Activated CD4-positive, alpha-beta memory T cell treated with anti-CD3 and anti-CD28 coated beads for 36 hours (primary cell): ENCODE measurements at places on chromosomes 2 and 18. TPM values are rescaled to one million over a fixed set of nuclear protein-coding genes. Genes with fewer than 3 reads are reported as not detected.
A peak's percentile ranks its signal among the peaks of the same experiment; 100 is the strongest.

DNA sequence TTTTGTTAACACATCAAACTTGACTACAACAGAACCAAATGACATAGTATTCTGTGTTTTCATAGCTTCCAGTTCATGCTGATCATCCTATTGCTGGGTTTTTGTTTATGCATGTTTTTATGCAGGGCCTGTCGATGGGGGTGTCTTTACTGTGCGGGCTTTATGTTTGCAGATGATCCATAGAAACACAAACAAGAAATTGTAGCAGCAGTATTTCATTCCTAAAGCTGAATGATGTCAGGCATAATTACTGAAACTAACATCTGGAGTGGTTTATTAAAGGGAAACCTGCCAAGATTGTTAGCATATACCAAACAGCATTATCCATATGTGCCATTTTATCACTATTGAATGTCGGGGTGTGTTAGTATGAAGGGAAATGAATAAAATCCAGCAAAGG, 129.7 kb downstream of the PTPRM start:
- H3K27me3 ChIP-seq, result no peaks in the 10 kb centered on the region
- DNase-seq, result no peak
- H3K36me3 ChIP-seq, result no peaks in the 10 kb centered on the region

Gene GPR45
- total RNA-seq, result not detected

Gene NEU2
- total RNA-seq, result not detected

- no peak overlapping the region for H3K27ac ChIP-seq
- no peaks in the 10 kb centered on the region for H3K36me3 ChIP-seq
- no peak overlapping the region for H3K4me3 ChIP-seq
- DNase-seq, result no peak
- H3K4me1 ChIP-seq, result no peaks in the 10 kb centered on the region
Measured at GRCh38 chr2:205496772-205497171, 185.5 kb upstream of the NRP2 start.

Gene IL18R1
- 25.5 TPM for total RNA-seq

DNA sequence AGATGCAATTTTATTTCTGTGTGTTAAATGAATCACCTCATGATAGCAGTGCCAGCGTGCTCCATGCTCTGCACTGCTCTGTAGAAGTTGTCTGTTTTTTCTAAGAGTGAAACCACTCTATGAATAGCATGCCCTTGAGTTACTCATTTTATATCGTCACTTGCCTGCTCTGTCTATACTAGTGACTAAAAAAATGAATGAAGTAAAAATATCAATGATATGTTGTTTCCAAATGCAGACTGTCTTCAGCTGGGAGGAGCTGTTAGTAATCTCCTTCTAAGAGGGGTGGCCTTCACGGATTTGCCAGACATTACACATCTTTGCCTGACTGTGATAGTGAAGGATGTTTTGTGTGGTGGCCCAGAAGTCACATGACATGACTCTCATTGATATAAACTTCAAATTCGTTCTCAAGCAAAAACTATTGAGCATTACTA, 852.1 kb downstream of the CNTNAP5 start:
- H3K4me1 ChIP-seq, result no peaks in the 10 kb centered on the region
- no peaks in the 10 kb centered on the region for H3K36me3 ChIP-seq
- no peak overlapping the region for H3K27ac ChIP-seq
- no peaks in the 10 kb centered on the region for H3K27me3 ChIP-seq

DNA sequence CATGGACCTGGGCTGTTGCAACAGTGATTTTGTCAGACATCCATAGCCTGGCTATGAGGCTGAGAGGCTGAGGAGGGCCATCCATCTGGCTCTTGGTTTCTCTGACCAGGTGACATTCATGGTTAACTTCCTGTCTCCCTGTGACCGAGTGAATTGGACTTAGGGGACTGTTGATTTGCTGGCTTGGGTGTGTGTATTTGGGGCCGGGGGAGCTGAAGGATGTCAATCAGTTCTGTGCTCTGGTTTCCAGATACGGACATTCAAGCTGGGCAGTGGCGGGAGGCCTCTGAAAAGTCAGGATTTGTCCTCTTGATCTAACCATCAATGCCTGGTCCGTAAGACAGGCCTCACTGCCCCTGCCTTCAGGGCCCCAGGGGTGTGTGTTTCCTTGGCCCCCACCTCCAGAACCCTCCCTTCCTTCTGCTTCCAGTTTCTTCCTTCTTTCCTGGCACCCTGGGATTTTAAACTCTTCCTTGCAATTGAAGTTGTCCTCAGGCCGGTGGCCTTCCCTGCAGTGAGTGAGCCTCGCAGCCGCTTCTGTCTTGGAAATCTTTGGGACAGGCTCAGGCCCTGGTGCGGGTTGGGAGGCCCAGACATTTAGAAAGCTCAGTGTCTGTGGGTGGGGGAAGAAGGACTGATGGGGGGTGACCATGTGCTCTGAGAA, 54.7 kb upstream of the HAAO start:
- no peak overlapping the region for H3K4me3 ChIP-seq
- H3K27me3 ChIP-seq, result no peaks in the 10 kb centered on the region
- no peak for DNase-seq
- H3K27ac ChIP-seq, result no peak overlapping the region
- H3K4me1 ChIP-seq, result no peaks in the 10 kb centered on the region

Gene HTRA2
- 72.3 TPM for total RNA-seq

- no peak overlapping the region for H3K27ac ChIP-seq
- H3K4me3 ChIP-seq, result no peak overlapping the region
- no peak for DNase-seq
- no peaks in the 10 kb centered on the region for H3K4me1 ChIP-seq
- peaks cover 16% of the 10 kb centered on the region for H3K27me3 ChIP-seq
Measured at GRCh38 chr2:16613539-16614011, 52.1 kb downstream of the CYRIA start.

Gene SLC9A2
- not detected for total RNA-seq

Gene CSRNP3
- not detected for total RNA-seq

DNA sequence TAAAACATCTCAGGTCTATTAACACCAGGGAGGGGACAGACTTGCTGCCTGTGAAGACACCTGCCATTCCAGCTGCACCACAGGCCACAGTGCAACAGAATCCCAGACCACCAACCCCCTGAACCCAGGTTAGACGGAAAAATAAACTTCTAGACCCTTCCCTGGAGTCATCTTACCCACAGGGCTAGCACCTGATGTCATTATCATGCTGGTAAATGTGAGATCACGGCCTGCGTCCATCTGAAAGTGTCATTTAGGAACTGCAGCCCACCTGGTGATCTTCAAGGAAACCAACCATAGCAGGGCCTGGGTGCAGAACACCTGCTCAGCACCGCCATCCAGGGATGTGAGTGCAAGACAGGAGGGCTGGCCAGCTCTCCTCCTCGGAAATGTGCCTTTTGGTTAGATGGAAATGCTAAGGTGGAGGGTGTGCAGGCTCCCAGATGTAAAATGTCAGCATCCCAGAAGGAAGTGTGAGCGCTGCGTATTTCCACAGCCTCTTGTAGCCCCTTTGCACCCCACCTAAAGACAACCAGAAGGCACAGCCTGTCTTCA, 80.8 kb downstream of the PTGR3 start:
- H3K36me3 ChIP-seq, result no peaks in the 10 kb centered on the region
- H3K27ac ChIP-seq, result no peak overlapping the region
- H3K4me1 ChIP-seq, result peaks cover 4% of the 10 kb centered on the region
- no peak overlapping the region for H3K4me3 ChIP-seq
- no peak for DNase-seq
- H3K27me3 ChIP-seq, result peaks cover 3% of the 10 kb centered on the region

Gene ANKRD30BL
- not detected for total RNA-seq

- peaks cover 28% of the 10 kb centered on the region for H3K4me1 ChIP-seq
- DNase-seq, result no peak
- H3K36me3 ChIP-seq, result peaks cover 14% of the 10 kb centered on the region
- no peak overlapping the region for H3K4me3 ChIP-seq
- no peaks in the 10 kb centered on the region for H3K27me3 ChIP-seq
Measured at GRCh38 chr2:134269230-134269629, 15.4 kb downstream of the MGAT5 start.

DNA sequence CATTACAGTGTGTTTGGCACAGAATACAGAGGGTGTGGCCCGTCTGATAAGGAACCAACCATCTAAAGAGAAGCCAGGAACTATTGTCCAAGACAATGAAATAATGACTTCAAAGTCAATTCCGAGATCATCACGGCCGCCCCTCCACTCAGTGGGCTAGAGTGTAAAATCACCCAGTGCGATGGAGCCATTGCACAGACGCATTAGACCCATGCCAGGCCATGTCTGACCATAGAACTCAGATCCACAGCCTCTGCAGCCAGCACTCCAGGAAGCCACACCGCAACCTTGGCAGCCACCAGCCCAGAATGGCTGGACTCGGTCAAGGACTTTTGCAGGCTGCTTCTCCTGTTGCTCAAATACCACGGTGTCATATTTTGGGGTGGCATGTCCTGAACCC, 835.7 kb downstream of the DCDC2C start:
- H3K36me3 ChIP-seq, result no peaks in the 10 kb centered on the region
- H3K4me1 ChIP-seq, result no peaks in the 10 kb centered on the region
- H3K27me3 ChIP-seq, result no peaks in the 10 kb centered on the region
- no peak overlapping the region for H3K27ac ChIP-seq
- no peak overlapping the region for H3K4me3 ChIP-seq

Gene SERPINB10
- total RNA-seq, result not detected

Gene ST8SIA5
- total RNA-seq, result not detected

GRCh38 chr2:99784282-99784681, 294.5 kb upstream of the REV1 start:
- DNase-seq, result no peak
- H3K27me3 ChIP-seq, result peaks cover 4% of the 10 kb centered on the region
- peaks cover 2% of the 10 kb centered on the region for H3K36me3 ChIP-seq
- no peaks in the 10 kb centered on the region for H3K4me1 ChIP-seq
- no peak overlapping the region for H3K27ac ChIP-seq

DNA sequence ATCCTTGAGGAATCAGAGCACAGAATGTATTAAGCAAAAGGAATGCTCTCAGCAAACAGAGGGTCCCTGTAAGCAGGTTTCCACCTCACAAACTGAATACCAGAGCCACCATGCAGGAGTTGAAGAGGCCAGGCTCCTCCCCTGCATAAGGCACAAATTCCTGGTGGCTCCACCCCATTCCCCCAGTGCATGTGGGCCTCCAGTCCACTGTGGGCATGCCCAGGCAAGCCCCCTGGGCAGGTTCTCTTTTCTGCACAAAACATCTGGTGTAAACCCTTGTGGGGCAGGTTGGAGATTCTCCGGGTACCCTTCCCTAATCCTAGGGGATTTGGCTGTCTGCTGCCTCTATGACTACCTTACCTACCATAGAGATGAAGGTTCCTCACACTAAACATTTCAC, 166.5 kb downstream of the PTPRM start:
- no peaks in the 10 kb centered on the region for H3K27me3 ChIP-seq
- H3K4me3 ChIP-seq, result no peak overlapping the region
- no peak for DNase-seq

DNA sequence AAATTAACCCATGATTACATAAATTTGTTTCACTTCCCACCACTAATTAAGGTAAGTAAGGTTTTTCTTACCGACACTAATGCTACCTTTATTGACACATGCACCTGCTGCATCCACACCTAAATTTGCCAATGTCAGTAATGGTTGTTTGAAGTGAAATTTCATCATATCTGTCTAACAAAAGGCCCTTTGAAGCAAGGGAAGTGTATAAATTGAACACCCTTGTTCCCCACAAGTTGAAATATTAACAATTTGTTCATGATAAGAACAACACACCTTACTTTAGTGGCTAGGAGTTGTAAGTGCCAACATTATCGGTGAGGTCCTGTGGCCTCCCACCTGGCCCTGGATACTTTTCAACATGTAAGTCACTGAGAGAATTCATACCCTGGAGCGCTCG, 116.3 kb upstream of the CDCA7 start:
- DNase-seq, result no peak
- H3K27ac ChIP-seq, result no peak overlapping the region
- H3K4me1 ChIP-seq, result peaks cover 5% of the 10 kb centered on the region
- no peaks in the 10 kb centered on the region for H3K36me3 ChIP-seq
- H3K4me3 ChIP-seq, result no peak overlapping the region

GRCh38 chr2:179106676-179107428, 56.9 kb upstream of the CCDC141 start:
- H3K4me1 ChIP-seq, result peaks cover 22% of the 10 kb centered on the region
- H3K27ac ChIP-seq, result peak overlapping the region; percentile 18
- no peak for DNase-seq
- no peaks in the 10 kb centered on the region for H3K27me3 ChIP-seq

- DNase-seq, result no peak
- H3K4me3 ChIP-seq, result no peak overlapping the region
- H3K4me1 ChIP-seq, result peaks cover 5% of the 10 kb centered on the region
Measured at GRCh38 chr2:42897358-42897757, 105.0 kb upstream of the HAAO start.

Gene NPAS2
- 1.4 TPM for total RNA-seq

Gene ATP6V1B1
- total RNA-seq, result not detected

- no peak for DNase-seq
- H3K4me1 ChIP-seq, result no peaks in the 10 kb centered on the region
- H3K36me3 ChIP-seq, result no peaks in the 10 kb centered on the region
- H3K27ac ChIP-seq, result no peak overlapping the region
- no peaks in the 10 kb centered on the region for H3K27me3 ChIP-seq
Measured at GRCh38 chr2:231371430-231372054, 24.0 kb upstream of the B3GNT7 start.

Gene MAP3K19
- not detected for total RNA-seq

Gene SLC39A10
- 36.1 TPM for total RNA-seq

DNA sequence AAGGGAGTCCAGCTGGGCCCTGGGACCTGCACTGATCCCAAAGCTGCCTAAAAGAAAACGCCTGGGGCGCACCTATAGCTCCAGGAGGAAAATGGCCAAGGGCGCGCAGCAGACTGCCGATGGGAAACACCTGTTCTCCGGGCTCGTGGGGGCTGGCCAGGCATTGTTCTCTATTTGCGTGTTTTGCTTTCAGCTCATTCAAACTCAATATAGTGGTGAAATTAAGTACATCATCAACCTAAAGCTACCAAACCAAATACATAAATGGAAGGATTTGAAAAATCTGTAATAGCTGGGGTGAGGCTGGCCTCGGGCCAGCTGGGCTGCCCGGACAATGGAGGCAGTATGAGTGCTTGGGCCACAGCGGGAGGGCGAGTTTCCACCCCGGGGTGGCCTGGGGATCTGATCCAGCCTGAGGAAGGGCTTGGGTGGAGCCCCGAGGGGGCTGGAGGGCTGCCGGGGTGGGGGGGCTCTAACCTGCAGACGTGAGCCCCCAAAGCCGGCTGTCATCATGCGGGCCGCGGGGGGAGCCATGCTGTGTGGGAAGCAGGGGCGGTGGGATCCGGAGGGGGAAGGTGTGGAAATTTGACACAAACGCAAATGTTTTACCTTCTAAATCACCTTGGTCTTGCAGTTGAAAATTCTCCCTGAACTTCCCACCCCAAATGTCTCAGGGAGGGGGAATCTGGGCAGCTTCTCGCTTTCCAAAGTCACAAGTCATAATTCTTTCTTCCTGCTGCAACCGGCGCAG, 77.6 kb downstream of the ASB1 start:
- no peaks in the 10 kb centered on the region for H3K4me1 ChIP-seq
- no peak overlapping the region for H3K4me3 ChIP-seq
- H3K27ac ChIP-seq, result no peak overlapping the region
- H3K27me3 ChIP-seq, result peaks cover 5% of the 10 kb centered on the region
